Left renal pelvis (tissue), 4 donors: ENCODE measurements at places on chromosomes 13 and 19. TPM values are rescaled to one million over a fixed set of nuclear protein-coding genes. Genes with fewer than 3 reads are reported as not detected.

GRCh38 chr19:54465426-54466109 lies 2.0 kb upstream of the LENG9 start:
- DNase-seq = no peak

GRCh38 chr19:6596621-6597020 lies 5.7 kb upstream of the CD70 start:
- DNase-seq = no peak

- DNase-seq = no peak
Observed at GRCh38 chr19:40192758-40193586, 1.7 kb downstream of the MAP3K10 start.

GRCh38 chr19:56917998-56918397 lies 77.5 kb upstream of the PEG3 start:
- DNase-seq = no peak

The MEF2B gene
- polyA plus RNA-seq = 1.9 TPM

- DNase-seq = no peak
Observed at GRCh38 chr13:106230450-106230849, 305.0 kb downstream of the EFNB2 start.

DNA sequence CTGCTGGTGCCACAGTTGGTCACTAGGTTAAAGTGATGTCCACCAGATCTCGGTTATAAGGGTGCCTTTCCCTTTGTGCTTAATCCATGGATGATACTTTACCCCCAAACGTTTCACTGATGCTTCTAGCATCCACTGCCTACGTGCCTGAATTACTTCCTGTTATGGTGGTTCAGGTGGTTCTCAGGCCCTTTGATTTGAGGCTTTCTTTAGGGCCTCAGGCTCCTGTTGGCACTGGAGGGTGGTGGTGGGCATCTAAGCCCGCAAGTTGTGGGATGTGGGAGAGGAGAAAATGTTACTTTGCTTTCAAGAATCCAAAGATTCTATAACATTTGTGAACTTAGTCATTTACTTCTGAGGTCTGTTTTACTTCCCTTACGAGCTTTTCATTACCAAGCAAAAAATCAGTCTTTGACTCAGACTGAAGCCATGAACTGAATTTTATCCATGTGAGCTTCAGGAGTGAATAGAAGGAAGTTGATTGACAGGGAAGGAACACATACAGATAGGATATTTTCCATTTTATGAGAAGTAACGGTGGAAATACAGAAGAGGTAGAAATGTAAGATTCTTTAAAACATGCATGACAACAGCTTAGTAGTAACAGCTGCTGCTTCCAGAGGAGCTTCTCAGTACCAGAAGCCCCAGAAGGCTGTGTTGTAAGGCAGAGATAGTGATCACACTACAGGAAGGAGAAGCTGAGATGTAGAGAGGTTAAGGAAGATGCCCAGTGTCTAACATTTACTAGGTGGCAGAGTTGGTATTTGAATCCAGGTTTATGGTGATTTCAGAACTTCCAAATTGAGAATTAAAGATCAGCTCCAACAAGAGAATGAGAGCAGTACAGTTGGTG lies 65.0 kb downstream of the ARHGEF7 start:
- no peak for DNase-seq

The KLK4 gene
- polyA plus RNA-seq = not detected

DNA sequence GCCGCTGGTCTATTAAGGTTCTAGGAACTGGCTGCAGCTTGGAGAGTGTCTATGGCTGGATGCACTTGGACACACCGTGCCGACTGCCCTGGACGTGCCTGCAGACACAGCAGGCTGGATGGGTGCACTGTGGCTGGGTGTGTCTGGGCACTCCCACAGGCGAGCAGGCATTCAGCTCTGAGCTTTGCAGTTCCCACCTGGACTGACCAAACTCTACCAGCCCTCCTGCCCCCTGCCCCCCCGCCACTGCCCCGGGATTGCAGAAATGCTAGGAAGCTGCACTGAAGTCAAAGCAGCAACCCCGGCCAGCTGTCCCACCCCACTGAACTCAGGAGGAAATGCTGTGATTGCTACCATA lies 7.0 kb upstream of the LRP3 start:
- DNase-seq = no peak

DNA sequence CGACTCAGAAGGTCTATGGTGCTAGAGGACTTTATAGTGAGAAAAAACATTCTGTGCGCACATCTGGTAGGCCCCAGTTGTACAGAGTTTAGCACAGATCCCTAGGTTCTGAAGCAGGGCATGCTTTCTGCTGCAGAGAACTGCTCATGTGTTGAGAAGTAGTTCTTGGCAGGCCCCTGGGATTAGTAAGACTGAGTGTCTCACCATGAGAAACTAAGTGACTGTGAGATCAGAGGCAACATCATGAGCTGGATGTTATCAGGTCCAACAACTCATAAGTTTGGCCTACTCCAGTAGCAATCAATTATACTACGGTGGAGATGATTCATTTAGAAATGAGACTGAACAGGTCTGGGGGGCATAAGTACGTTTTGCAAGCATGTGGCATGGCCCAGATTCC lies 507.4 kb upstream of the KLF12 start:
- no peak for DNase-seq

- no peak for DNase-seq
Observed at GRCh38 chr19:55112777-55113569, 4.5 kb downstream of the PPP1R12C start.

The CBLC gene
- polyA plus RNA-seq = 4.2 TPM

The MBD3L5 gene
- polyA plus RNA-seq = not detected

The TMEM86B gene
- polyA plus RNA-seq = 3.3 TPM

DNA sequence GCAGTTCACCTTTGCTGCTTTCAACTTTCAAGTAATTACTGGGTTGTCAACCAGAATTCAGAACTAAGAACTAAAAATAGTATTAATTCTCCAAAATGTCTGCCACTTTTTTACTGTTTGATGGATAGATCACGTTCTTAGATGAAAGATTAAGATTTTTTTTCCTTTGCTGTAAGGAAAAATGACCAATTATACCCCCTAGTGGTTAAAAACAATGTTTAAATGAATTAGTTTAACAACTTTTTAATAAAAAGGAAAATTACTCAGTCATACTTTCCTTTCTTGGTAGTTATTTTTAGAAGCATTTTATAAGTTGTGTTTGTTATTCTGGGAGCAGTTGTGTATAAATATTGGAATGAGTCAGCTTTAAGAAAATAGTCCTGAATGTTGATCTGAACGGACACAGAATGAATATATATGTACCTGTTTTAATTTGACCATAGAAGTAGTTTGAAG lies 4.6 kb downstream of the TM9SF2 start:
- DNase-seq = no peak

The SMIM17 gene
- polyA plus RNA-seq = 1.0 TPM

DNA sequence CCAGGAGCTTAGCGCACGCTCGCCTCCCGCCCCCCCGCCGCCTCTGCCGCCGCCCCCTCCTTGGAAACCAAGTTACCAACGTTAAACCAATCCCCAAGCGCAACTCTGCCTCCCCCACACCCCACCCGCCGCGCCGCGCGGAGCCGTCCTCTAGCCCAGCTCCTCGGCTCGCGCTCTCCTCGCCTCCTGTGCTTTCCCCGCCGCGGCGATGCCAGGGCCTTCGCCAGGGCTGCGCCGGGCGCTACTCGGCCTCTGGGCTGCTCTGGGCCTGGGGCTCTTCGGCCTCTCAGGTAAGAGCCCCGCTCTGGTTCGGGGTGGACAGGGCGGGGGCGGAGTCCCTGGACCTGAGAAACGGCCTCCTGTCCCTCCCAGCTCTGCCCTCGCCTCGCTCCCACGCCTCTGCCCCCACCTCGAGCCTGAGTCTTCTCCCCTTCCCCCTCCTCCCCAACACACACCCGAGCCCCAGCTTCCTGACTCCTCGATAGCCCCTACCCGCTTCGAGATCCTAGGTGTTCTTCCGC lies at the start of gene ICAM5:
ICAM5 (plus strand) TSS at position 117 of the 521 bp plus-strand sequence; CDS start at position 209, 92 bp downstream.
- DNase-seq = no peak

The KL gene
- polyA plus RNA-seq = 44.2 TPM

The KIR2DL3 gene
- not detected for polyA plus RNA-seq

GRCh38 chr19:3359919-3360420 lies 6.4 kb upstream of the NFIC start:
- DNase-seq = no peak

DNA sequence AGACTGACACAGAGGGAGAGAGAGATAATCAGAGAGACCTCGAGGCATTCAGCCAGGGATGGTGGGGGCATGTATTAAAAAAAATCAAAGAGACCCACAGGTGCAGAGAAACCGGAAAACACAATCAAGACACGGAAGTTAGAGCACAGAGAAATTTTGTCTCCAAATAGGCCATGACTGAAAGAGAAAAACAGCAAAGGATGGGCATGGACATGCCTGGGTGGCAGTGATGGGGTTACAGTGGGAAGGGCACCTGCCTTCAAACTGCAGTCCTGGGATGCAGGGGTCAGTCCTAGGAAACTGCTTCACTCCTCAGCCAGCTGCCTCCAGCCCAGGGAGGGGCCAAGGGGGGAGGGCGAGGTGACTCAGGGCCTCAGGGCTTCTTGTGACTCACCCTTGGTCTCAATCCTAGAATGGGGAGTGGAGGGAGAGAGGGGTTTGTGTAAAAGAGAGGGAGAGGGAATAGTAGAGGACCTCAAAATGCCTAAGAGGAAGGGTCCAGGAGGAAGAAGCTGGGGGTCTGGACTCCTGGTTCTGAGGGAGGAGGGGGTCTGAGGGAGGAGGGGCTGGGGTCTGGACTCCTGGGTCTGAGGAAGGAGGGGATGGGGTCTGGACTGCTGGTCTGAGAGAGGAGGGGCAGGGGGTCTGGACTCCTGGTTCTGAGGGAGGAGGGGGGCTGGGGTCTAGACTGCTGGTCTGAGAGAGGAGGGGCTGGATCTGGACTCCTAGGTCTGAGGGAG lies 3.6 kb upstream of the KCNN4 start:
- DNase-seq = no peak
